Uterus (tissue), 4 donors: ENCODE measurements at places on chromosomes 2 and 18.
A peak's percentile ranks its signal among the peaks of the same experiment; 100 is the strongest.

DNA sequence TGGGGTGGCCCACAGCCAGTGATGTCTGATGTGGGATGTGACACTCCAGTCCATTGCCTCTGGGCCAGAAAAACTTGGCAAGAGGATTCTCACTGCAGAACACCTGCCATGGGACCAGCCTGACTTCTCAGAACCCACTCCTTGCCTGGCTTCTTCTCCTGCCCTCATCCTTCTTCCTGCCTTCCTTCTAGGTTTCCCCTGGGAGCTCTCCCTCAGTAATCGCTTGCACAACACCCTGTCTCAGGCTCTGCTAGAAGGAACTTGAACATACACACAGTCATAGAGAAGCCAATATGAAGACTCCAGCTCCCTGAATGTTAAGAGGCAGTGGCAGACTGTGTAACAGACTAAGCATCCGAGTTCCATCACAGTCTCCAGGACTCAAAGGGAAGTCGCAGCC lies 4.3 kb upstream of the COL6A3 start:
- no peak for DNase-seq

DNA sequence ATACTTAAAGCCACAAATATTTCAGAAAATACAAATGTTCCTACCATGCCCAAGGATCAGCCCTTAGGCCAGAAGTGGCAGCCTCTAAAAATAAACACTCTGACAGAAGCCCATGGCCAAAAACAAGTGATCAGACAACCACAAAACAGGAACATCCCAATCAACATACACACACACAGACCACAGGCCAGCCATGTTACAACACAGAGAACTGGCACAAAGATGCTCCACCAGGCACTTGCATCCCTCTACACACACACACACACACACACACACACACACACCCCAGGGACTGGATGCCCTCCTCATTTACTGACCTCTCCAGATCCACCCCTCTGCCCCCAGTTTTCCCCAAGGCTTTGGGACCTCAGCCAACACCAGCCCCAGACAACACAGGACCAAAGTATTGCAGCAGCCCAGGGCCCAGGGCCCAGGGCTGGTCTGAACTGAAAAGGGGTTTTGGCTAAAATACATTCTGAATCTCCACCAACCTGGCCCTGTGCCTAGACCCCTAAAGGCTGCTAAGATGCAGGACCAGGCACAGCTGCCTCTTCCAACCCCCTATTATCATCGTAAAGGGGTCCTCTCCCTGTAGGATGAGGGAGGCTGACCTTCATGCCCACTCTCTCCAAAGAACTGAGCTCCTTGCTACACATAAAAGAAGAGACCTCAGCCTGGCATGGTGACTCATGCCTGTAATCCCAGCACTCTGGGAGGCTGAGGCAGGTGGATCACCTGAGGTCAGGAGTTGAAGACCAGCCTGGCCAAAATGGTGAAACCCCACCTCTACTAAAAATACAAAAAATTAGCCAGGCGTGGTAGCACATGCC lies 151.4 kb downstream of the TNS1 start:
- peak; percentile 62 for DNase-seq

- no peak for DNase-seq
Observed at GRCh38 chr18:37546651-37547050, 18.9 kb downstream of the CELF4 start.

- DNase-seq = peak; percentile 26
Observed at GRCh38 chr2:74876081-74876886, 42.4 kb downstream of the HK2 start.

GRCh38 chr2:69774984-69775982 lies 33.3 kb downstream of the ANXA4 start:
- DNase-seq = no peak

- DNase-seq = no peak
Observed at GRCh38 chr2:12273111-12273510, 443.6 kb upstream of the TRIB2 start.

GRCh38 chr2:23475473-23475872 lies 90.5 kb downstream of the KLHL29 start:
- no peak for DNase-seq
